NCI-H774 (cell line): ENCODE measurements at places on chromosomes 1 and 21.

DNA sequence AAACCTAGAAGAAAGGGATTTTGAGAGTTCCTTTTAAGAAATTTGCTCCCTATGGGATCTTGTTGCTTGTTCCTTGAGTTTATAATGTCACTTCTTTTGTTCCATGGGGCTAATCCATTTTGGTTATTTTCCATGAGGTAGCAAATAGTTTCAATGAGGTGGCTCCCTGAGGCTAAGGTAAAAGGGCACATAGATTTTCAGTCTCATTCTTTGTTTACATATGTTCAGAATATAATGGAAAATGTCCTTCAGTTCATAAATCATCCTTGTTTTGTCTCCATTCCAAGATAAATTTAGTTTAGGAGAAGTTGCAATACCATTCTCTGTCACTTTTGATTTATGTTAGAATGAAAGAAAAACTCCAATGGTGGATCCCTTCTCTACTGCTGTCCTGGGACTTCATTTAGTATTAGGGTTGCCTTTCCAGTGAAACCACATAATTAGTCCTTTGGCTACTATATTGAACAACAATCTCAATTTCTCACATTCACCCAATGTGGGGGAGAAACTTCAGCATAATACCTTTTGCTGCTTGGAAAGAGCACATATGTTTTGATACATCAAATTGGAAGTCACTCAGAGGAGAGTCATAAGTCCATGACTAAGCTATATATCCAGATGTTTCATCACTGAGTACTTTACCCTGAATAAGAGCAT is 80.9 kb upstream of the ADAMTS5 start:
- DNase-seq, result no peak

GRCh38 chr1:156887734-156888133 is 5.8 kb upstream of the PEAR1 start:
- no peak for DNase-seq

DNA sequence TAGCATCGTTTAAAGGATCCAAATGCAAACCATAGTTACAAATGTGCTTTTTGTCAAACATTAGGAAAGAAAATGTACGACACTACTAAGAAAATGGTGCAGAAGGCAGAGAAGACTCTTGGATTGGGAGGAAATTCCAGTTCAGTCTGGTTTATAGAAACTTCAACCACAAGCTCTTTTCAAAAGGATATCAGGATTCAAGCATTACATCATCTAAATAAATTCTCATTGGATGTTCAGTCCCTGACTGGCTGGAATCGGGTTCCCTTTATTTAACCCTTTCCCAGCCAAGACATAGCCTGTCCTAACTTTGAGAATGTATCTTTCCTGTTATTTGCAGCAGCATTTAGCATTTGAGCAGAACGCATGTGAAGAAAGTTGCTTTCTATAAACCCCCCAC is 184.6 kb downstream of the LMO4 start:
- DNase-seq, result no peak

GRCh38 chr1:110190282-110190929 is 19.7 kb upstream of the KCNC4 start:
- DNase-seq, result peak; percentile 63

DNA sequence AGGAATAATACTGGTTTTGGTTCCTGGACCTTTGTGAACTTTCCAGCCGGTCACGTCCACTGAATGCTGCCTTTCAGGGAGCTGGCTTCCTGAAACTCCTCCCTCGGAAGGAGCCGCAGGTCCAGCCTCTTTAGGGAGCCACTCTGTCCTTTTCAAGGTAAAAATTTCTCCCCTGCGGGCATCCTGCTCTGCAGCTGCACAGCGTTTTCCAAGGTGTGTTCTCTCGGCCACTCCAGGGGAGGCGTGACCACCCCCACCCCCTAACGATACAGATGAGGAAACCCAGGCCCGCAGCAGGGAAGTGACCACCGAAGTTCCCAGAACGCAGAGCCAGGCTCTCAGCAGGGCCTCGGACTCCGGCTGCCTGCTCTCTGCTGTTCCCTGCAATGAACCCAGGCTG is 21.5 kb downstream of the PADI2 start:
- no peak for DNase-seq

- no peak for DNase-seq
These were observed 38.0 kb upstream of the COL24A1 start for GRCh38 chr1:86194491-86195034.

DNA sequence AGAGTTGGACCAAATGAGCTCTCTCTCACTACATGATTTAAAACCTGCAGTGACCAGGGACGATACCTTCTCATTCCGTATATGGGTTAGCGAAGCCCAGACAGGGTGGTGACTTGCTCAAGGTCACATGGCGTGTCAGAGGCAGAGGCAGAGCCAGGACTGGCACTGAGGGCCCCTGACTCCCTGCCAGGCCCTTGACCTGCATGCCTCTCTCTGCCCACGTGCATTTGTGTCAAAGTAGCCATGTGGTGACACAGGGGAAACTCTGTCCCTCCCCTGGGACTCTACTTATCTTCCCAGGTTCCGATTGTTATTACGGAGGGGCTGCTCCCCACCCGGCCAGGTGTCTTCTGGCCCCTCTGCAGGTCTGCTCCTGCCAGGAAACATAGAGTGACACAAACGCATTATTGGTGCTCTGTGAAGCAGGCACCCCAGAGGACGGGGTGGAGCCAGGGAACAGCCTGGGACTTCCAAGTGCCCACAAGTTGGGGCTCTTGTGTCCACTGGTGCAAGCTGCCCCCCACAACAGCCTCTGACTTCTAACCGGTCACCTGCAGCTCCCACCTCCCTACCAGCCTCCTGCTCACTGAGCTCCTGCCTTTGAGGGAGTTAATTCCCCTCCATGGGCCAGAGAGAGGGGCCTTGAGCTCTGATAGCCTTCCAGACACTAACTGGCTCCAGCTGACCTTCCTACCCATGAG is 7.3 kb upstream of the TINAGL1 start:
- DNase-seq, result no peak

DNA sequence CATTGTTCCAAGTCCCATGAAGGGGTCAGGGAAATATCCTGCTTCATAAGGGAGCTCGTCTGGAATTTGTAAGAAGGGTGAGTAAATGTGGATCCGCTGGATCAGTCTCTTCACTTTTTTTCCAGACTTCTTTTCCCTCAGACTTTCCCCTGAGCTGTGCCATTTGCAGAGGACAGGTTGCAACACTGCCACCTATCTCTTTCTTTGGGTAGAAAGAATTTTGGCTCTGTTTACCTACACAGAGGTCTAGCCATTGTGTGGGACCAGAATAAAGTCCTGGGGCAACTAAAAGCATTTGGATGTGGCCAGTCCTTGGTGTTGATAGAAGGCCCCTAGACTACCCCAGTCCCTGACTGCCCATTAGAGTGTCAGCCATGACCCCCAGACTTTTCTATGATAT is 1146.7 kb upstream of the PRMT6 start:
- no peak for DNase-seq

- peak; percentile 61 for DNase-seq
These were observed 9.0 kb downstream of the PRDX1 start for GRCh38 chr1:45512641-45513054.

DNA sequence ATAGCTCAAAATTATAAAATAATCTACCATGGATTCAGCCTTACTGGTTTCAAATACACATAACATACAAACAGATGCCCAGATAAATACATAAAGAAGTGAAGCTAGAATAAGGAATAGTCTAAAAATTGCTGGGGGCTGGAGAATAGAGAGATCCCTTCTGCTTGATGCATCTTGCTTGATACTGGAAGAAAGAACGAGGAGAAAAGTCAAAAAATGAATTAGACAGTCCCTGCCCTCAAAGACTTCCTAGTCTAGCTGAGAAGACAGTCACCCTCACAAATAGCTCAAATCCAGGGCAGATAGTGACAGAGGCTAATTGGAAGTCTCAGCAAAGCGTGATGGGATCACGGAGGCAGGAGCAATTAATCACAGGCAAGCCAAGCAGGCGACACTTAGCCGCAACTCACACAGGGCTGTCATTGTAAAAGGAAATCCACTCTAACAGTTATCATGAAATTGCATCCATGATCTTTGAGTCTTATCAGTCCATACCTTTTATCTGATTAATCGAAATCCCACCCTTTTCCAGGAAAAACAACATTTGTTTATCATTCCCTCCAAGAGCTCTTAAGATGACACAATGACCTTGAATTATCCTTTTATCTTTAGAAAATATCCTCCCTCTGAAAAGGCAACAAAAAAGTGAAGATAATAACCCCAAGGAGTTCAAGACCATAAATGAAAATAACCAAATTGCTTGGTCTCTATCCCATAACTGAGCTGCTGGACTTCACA is 59.7 kb upstream of the TIAM1 start:
- DNase-seq, result no peak

GRCh38 chr1:108972951-108973350 is 9.7 kb upstream of the CLCC1 start:
- no peak for DNase-seq

DNA sequence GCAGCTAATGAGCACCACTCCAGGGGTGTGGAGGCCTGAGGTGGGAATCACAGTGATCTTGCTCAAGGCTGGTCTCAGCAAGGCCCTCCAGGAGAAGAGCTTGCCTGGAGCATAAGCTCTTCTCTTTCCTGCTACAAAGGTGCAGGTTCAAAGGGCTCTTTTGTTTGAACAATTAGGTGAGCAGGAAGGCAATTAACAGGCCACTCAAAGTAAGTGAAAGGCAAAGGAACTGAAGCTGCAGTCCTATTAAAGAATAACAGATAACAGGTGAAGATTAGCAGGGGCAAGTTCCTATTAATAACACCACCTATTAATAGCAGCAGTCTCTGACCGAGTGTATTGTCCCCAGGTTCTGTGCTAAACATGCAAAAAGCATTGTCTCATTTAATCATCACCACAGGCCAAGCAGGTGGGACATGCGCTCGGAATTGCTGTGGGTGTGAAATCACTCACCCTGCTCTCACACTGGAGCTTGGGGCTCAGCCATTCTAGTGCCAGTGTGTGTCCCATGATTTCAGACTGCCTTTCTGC is 113.8 kb downstream of the RHOU start:
- peak; percentile 65 for DNase-seq

- DNase-seq, result peak; percentile 6
These were observed 2.3 kb upstream of the RUNX1 start for GRCh38 chr21:35051287-35051818.

GRCh38 chr1:75342786-75343185 is 208.6 kb downstream of the LHX8 start:
- DNase-seq, result peak; percentile 76

DNA sequence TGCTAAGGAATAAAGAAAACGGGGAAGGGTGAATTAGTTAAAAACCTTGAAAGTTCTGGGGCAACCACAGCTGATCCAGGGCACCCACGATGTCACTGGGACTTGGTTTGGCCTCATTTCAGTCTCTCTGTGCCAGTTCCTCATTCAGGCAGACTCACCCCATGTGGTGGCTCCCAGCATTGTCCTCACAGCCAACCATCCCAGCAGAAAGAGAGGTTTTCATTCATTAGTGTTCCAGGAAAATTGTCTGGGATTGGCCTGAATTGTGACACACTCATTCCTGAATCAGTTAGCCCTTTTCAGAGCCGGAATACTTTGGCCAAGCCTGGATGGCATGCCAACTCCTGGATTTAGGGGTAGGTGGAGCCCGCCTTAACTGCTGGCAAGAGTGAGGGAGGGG is 367.7 kb downstream of the PRDM2 start:
- no peak for DNase-seq

- no peak for DNase-seq
These were observed 49.2 kb downstream of the S1PR1 start for GRCh38 chr1:101285922-101286570.

GRCh38 chr1:53314606-53315005 is 13.3 kb downstream of the LRP8 start:
- DNase-seq, result no peak

DNA sequence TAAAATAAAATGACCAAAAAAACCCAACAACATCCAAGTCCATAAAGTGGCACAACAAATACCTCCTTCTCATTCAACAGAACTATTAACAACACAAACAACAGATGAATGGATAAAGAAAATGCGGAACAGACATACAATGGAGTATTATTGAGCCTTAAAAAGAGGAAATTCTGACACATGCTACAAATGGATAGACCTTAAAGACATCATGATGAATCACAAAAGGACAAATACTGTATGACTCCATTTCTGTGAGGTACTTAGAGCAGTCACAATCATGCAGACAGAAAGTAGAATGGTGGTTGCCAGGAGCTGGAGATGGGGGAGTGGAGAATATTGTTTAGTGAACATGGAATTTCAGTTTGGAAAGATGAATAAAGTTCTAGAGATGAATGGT is 42.6 kb downstream of the EYA3 start:
- no peak for DNase-seq

- DNase-seq, result no peak
These were observed 2.4 kb upstream of the RAB4A start for GRCh38 chr1:229268505-229268904.

GRCh38 chr1:222049176-222049575 is 307.3 kb upstream of the DUSP10 start:
- no peak for DNase-seq

DNA sequence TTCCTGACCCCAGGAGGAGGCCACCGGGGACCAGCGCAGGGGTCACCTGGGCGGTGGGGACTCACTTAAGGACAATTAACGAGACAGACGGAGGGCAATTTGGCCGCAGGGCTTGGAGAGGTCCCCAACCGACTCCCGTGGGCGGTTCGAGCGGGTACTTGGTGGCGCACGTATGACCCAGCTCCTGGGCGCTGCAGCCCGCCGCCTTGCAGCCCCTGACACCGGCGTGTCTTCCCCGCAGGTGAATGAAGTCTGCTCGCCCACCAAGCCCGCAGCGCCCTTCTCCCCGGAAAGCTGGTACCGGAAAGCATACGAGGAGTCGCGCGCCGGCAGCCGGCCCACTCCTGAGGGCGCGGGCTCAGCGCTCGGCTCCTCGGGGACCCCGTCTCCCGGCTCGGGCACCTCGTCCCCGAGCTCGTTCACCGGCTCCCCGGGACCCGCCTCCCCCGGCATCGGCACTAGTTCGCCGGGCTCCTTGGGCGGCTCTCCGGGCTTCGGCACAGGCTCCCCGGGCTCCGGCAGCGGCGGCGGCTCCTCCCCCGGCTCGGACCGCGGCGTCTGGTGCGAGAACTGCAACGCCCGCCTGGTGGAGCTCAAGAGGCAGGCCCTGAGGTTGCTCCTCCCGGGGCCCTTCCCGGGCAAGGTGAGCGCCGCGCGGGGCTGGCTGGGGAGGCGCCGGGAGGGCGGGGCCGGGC is 1.4 kb downstream of the KIF26B start:
- DNase-seq, result peak; percentile 93

DNA sequence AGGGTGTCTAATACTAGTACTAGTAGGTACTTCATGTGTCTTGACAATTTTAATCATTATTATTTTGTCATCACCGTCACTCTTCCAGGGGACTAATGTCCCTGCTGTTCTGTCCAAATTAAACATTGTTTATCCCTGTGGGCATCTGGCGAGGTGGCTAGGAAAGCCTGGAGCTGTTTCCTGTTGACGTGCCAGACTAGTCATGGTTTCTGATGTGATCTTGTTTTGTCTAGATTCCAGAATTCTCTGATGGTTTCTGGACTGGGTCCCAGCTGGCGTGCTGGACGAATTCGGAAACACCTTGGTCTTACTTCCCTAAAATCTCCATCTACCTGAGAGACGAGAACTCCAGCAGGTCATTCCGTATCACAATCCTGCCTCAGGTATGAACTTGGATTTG is 66.1 kb upstream of the FAM3B start:
- DNase-seq, result no peak

GRCh38 chr21:45076245-45076711 is 1.9 kb downstream of the ADARB1 start:
- DNase-seq, result no peak
